ENCODE measurements at places on chromosomes 5 and 9.

DNA sequence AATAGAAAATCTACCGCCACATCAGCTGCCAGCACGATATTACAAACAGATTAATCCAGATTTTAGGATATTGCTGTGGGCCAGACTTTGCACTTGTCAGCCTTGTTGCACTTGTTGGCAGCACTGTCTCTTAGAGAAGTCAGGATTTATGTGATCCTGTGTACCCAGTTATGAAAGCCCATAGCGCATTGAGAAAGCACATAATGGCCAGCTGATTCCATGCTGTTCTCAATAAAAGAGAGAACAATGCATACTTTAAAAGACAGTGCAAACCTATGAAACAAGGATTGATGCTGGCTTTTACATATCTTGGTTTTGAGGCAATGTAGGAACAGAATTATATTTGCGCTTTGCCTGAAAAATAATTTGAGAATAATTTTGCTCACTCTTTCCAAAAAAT, 140.8 kb downstream of the CEP120 start:
- no peak for DNase-seq

- DNase-seq = no peak
Observed at GRCh38 chr9:27673641-27674040, 100.4 kb upstream of the C9orf72 start.

DNA sequence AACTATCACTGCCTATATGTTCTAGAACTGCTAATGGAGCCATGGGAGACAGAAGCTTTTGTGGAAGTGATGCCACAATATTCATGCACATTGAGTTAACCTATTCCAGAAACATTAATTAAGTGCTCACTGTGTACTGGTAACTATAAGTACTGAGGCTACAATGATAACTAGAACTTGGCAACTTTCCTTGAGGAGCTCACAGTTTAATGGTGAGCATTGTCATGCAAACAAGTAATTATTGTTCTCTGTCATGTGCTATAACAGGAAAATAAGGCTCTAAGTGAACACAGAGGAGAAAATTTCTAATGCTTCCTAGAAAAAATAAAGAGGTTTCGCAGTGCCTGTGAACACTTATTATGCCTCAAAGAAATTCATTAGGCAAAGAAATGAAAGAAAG, 142.2 kb downstream of the BAAT start:
- DNase-seq = no peak

GRCh38 chr5:91103353-91104061, 279.6 kb downstream of the ARRDC3 start:
- no peak for DNase-seq

DNA sequence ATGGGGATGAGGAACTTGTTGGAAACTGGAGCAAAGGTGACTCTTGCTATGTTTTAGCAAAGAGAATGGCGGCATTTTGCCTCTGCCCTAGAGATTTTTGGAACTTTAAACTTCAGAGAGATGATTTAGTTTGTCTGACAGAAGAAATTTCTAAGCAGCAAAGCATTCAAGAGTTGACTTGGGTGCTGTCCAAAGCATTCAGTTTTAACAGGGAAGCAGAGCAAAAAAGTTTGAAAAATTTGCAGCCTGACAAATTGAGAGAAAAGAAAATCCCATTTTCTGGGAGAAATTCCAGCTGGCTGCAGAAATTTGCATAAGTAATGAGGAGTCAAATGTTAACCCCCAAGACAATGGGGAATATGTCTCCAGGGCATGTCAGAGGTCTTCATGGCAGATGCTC, 682.3 kb upstream of the ST8SIA4 start:
- DNase-seq = no peak

DNA sequence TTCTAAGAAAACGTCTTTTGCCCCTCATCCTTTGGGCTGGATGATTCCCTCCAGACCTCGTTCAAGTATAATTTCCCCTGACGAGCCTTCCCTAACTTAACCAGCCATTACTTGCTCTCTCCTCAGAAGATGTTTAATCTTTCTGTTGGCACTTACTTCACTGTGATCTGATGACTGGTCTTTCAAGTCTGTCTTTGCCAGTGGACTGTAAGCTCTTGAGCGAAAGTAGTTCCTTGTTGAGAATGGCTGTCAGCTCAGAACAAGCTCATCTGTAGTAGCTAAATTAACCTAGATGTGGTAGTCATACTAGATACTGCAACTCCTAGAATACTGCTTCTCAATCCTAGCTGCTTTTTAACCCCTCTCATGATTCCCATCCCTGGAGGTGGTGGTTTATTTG, 125.0 kb downstream of the AOPEP start:
- DNase-seq = no peak

DNA sequence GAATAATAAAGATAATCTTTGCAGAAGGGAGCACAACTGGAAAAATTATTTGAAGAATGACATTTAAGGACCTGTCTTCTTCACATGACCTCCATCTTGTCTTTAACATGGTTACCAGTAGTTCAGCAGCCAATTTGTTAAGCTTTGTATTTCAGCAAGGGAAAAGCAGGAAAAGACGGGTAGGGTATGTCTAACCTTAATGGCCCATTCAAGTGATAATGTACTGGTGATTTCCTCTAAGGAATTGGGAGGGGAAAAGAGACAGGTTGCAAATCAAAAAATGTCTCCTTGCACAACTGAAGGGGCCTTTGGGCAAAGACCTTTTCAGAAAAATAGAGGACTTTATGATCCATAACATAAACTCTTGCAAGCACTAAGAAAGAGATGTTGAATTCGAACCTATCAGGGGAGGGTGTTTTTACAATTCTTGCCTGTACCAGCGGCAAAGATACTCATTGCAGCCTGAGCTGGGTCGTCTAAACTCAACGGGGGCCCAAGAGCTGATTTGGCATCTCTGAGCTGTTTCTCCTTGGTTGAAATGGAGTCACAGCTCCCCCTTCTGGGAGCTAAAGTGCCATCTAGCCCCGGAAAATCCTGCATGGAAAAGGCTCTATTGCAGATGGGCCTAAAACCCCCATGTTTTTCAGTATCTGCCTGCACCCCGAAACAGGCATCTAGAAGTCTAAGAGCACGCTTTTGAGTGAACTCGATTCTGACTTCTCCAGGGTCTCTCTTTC, 3.8 kb downstream of the BRINP1 start:
- no peak for DNase-seq

- no peak for DNase-seq
Observed at GRCh38 chr9:69519470-69520240, 152.5 kb downstream of the APBA1 start.

GRCh38 chr9:99013550-99013949, 69.8 kb downstream of the COL15A1 start:
- DNase-seq = no peak

GRCh38 chr9:23496489-23497136, 329.4 kb downstream of the ELAVL2 start:
- DNase-seq = no peak

GRCh38 chr9:105858006-105858690, 163.8 kb downstream of the TMEM38B start:
- DNase-seq = no peak

DNA sequence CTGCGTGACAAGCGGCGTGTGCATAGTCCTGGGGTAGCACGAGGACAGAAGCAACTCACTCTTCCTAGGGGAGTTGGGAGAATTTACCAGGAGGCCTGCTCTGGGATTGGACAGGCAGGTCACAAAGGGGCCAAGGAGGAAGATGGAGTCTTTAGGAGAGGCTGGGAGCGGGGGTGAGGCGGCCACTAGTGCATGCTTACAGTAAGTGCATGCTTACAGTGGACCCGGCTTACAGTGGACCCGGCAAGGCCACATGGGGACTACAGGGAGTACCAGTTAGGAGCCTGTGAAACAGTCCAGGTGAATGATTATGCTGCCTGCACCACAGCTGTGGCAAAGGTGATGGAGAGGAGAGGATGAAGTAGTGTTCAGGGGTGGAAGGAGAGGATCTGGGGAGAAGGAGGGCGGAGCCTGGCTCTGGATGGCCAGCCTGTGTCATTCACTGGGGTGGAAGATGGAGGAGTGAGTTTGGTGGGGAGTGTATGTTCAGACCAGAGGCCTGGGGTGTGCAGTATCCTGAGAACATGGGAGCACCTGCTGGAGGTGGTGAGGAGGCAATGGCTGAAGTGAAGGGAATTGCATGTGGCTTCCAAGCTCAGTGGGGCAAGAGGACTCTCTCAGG, 78.7 kb downstream of the CRB2 start:
- DNase-seq = no peak

DNA sequence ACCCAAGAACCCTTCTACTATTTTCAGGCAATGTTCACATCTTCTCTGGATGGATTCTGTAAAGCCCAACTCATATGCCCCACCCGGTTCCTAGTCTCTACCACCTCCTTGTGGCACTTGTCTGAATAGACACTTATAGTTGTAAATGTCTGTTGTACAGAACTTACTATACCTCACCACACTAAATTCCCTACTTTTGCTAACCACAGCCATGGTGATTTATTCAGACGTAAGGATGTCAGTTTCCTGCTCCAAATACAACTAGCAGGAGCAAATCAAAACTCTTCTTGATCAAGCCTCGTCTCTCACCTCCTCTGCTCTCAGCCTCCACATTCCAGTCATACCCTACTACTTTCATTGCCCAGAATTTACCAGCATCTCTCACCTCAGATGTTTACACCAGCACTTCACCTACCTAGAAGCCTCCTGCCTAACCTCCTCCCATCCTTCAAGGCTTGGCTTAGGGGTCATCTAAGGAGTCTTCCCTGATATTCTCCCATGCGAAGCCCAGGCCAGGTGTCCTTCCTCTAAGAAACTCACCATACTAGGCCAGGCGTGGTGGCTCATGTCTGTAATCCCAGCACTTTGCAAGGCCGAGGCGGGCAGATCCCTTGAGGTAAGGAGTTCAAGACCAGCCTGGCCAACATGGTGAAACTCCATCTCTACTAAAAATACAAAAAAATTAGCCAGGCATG, 75.5 kb downstream of the MAPKAP1 start:
- peak; percentile 84 for DNase-seq

DNA sequence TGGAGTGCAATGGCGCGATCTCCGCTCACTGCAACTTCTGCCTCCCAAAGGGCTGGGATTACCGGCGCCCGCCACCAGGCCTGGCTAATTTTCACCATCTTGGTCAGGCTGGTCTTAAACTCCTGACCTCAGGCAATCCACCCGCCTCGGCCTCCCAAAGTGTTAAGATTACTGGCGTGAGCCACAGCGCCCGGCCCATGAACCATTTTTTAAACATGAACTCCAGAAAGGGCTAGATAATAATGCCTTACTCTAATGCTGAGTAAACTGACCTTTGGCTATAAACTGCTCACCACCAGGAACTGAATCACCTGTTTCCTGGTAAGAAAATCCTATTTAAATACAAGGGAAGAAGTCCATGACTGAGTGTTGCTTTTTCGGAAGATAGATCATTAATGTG, 23.2 kb upstream of the DAB2 start:
- DNase-seq = peak; percentile 39

DNA sequence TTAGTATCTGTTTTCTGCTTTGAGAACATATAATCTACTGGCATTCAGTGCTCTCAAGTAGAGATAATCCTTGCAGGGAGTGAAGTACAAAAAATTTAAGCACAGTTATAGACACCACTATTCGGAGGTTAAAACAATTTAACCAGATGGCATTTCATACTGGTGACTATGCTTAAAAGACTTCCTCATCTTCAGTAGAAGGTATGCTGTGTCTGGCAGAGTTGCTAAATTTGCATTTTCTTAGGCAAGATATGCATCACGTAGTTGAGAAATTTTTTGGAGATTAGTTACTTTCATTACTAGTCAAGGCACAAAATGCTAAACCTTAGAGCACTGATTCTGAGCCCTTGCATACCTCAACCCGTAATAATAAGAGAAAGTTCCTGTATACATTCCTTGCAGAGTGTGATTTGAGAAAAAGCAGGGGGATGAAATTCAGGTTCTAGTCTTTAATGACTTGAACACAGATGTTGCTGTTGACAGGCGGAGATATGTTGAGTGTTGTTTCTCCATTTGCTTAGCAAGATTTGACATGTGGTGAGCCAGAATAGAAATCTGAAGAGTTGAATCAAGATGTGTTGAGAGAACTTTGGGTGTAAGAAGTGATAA, 70.8 kb upstream of the STARD4 start:
- peak; percentile 74 for DNase-seq

DNA sequence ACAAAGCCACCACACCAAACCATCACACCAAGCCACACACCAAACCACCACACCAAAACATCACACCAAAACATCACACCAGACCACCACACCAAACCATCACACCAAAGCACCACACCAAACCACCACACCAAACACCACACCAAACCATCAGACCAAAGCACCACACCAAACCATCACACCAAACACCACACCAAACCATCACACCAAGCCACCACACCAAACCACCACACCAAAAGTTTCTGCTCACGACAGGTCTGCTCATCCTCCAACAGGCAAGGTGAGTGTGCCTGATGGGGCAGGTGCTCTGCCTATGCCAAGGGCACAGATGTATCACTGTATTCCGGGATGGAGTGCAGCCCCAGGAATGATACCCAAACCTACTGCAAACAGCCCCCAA, 87.9 kb upstream of the FSTL4 start:
- DNase-seq = no peak

GRCh38 chr5:114185274-114185673, 176.6 kb upstream of the KCNN2 start:
- DNase-seq = no peak

DNA sequence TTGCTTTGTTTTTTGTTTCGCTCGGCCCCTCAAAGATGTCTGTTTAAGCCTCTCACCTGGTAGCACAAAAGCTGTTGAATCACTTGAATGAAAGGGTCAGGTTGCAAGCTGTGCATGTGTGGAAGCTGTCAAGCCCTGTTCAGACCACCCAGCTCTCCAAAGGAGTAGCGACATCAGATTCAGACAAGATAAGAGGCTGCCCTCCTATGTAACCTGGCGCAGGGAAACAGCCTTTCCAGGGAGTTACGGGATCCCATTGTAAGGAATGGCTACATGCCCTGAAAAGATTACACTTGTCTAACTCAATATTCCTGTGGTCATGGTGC, 2.9 kb downstream of the FREM1 start:
- no peak for DNase-seq
